ENCODE measurements at places on chromosomes 12 and 14. TPM values are rescaled to one million over a fixed set of nuclear protein-coding genes. Genes with fewer than 3 reads are reported as not detected.
A peak's percentile ranks its signal among the peaks of the same experiment; 100 is the strongest.

- H3K27me3 ChIP-seq, result no peaks in the 10 kb centered on the region
- no peak for DNase-seq
- no peak overlapping the region for H3K4me3 ChIP-seq
- H3K4me1 ChIP-seq, result peaks cover 10% of the 10 kb centered on the region
These were observed 50.1 kb upstream of the BCL11B start for GRCh38 chr14:99321955-99322730.

DNA sequence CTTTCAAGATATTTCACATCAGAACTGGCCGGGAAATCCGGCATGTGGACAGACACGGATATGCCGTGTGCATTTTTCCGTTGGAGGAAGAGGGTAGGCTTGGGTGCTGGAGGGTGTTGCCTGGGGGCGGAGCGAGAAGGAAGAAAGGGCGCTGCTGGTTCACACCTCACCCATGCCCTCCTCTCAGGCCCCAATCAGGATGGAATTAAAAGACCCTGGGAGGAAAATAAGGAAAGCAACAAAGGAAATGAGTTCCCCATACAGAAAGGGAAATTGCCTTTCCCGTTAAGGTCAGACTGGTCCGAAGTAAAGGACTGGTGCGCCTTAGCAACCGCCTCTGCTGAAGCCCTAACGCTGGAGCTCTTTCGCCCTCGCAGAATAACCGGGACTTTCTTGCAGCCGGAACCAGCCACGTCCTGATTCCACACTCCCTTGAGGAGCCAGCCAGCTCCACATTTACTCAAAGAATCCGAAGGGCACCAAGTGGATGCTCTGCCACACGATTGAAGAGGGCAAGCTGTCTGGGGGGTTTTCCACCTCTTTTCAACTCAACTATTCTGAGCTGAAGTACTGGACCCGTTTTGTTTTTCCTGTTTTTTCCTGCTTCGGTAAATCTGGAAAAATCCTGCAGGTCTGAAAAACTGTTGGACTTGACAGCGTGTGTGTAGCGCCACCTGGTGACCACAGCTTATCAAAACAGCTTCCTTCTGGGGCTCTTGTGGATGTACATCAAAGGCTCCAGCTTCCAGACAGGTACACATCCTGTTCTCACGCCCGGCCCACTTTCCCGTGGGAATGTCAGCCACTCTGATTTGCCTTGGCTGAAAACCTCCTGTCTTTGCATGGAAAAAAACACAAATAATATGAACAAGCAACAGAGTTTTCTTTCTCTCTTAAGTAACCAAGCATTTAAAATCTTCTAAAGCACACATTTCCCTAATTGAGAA lies 37.6 kb upstream of the BCL2L14 start:
- H3K4me1 ChIP-seq, result peaks cover 59% of the 10 kb centered on the region
- DNase-seq, result peak; percentile 90
- H3K27me3 ChIP-seq, result no peaks in the 10 kb centered on the region
- peak overlapping the region; percentile 93 for H3K27ac ChIP-seq

The DIP2B gene
- total RNA-seq, result 29.4 TPM

- peaks cover 13% of the 10 kb centered on the region for H3K36me3 ChIP-seq
- DNase-seq, result no peak
- H3K4me3 ChIP-seq, result peak overlapping the region; percentile 92
- peaks cover 50% of the 10 kb centered on the region for H3K4me1 ChIP-seq
- peak overlapping the region; percentile 93 for H3K27ac ChIP-seq
These were observed 1.1 kb downstream of the BCAT1 start for GRCh38 chr12:24947541-24948419.

GRCh38 chr12:125305231-125305630 lies 240.0 kb downstream of the AACS start:
- no peaks in the 10 kb centered on the region for H3K4me1 ChIP-seq
- H3K4me3 ChIP-seq, result no peak overlapping the region
- H3K27ac ChIP-seq, result no peak overlapping the region
- no peaks in the 10 kb centered on the region for H3K27me3 ChIP-seq
- no peak for DNase-seq
- H3K36me3 ChIP-seq, result no peaks in the 10 kb centered on the region

DNA sequence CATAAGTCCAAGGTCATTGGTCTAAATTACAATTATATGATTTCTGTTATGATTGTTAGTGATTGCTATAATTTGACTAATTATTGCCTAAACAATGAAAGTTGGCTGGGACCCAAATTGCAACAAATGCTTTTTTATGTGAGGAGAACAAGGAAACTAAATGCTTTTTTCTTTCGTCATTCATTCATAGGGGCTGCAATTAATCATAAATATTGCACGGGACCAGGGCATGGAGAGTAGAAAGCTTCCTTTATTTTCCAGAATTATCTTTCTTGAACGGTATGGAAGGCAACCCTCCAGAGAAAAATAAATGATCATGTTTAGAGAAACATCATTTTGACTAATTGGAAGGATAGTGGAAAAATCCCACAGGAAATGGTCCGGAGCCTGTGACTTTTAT lies 32.6 kb upstream of the ARHGAP5 start:
- no peak for DNase-seq
- no peaks in the 10 kb centered on the region for H3K27me3 ChIP-seq
- H3K27ac ChIP-seq, result no peak overlapping the region
